Stimulated activated CD4-positive, alpha-beta T cell treated with anti-CD3 and anti-CD28 coated beads, Interleukin-1b, Interleukin-23, amount 100 ng/mL, for 4 hours (primary cell): ENCODE measurements at places on chromosomes 3 and 15.

GRCh38 chr3:158107605-158108444 is 1.6 kb upstream of the SHOX2 start:
- DNase-seq: no peak

DNA sequence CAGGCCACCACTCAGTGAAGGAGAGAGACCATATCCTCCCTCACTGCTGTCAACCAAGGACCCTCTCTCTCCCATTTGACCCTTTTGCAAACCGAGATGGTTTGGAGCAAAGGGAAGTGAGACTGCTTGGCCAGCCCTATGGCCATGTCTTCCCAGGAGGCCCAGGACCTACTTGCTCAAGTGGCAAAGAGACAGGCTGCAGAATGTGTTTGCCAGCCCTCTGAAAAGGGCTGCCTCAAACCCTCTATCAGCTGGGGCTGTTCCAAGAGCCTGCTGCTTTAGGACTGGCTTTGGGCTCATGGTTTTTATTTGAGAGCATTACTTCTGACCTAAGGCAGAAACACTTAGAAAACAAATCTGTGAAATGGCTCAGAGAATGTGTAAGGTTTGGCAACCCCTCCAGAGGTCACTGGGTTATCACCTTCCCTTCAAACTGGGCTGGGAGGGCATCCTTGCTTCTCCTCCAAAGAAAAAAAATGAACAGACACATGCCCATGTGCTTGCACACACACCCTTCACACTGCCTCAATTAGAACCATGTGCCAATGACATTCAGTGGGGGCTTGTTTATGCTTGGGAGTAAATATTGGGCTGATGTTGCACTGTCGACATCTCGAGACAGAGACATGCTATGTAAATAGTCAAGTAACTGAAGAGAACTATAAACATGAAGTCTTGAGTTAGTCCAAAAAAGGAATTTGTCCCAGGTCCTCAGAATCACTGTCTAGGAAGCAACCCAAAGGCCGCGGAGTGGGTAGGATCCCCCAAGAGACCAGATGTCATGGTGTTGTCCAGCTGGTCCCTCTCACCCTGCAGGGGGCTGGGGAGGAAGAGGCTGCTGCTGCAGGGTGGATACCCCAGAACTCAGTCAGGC is 49.8 kb upstream of the CTDSPL start:
- no peak for DNase-seq

GRCh38 chr3:155233213-155233612 is 60.3 kb downstream of the STRIT1 start:
- no peak for DNase-seq

GRCh38 chr3:111720681-111721380 is 125.7 kb upstream of the ZBED2 start:
- DNase-seq: no peak

GRCh38 chr15:42085721-42086120 is 8.6 kb downstream of the PLA2G4D start:
- DNase-seq: no peak
